ENCODE measurements at places on chromosomes 12 and 14. TPM values are rescaled to one million over a fixed set of nuclear protein-coding genes. Genes with fewer than 3 reads are reported as not detected.

DNA sequence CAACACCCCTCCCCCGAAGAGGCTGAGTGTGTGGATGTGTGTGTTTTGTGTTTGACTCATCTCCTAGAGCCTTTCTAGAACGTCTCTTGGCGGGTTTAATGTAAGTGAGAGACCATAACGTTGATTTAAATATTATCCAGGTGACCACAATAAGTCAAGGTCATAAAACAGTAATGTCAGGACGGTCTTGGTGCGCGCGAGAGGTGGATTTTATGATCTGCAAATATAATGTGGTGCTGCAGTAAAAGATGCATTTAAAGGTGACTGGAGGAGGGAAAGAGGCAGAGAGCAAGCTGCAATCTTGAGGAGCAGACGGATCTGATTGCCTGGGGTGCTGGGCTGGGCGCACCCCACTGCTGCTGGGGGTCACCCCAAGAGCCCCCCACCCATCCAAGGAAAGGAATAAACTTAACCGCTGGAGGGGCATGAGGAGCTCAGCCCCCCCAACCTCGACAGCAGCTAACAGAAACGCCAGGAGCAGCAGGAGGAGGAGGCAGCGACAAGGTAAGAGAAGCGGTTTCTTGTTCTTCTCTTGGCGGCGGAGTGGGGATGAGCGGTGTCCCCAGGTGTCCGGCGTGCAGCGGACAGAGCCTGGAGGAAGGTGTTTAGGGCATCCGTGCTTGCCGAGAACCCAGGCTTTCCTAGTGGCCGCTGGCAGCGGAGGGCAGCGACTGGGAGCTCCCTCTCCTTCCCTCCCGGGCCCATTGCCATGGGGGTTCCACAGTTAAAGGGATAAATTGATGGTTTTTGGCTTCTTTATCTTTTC lies 5.5 kb downstream of the HOXC10 start:
- no peak for DNase-seq

- DNase-seq = no peak
These were observed 825.5 kb downstream of the BCL11B start for GRCh38 chr14:98446508-98446907.

Gene RAPGEF3
- total RNA-seq = 15.6 TPM

Gene HOXC4
- total RNA-seq = not detected

Gene CD4
- total RNA-seq = 8.9 TPM

Measured in mucosa of descending colon (tissue), 3 donors.